Stimulated activated CD4-positive, alpha-beta T cell treated with anti-CD3 and anti-CD28 coated beads, Interleukin-12 subunit alpha, Interleukin-12 subunit beta, amount 100 ng/mL, for 4 hours (primary cell): ENCODE measurements at places on chromosomes 3 and 15.

GRCh38 chr3:54733106-54734006 is 194.5 kb downstream of the LRTM1 start:
- no peak for DNase-seq

DNA sequence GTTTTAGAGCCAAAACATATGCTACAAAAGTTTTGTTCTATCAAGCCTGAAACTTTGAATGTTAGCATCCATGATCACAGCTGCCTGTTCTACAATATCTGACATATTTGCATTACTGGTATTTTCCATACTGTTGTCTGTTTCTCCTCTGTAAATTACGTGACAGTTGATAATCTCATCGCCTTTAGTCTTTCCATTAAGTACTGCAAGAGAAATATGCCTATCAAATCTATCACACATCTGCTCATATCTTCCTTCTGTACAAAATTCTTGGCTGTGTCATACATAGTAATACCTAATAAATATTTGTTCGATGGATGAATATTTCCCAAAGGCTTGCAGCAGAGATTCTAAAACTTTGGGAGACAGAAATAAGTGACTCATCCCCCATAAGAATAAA is 717.3 kb downstream of the OTOL1 start:
- no peak for DNase-seq

DNA sequence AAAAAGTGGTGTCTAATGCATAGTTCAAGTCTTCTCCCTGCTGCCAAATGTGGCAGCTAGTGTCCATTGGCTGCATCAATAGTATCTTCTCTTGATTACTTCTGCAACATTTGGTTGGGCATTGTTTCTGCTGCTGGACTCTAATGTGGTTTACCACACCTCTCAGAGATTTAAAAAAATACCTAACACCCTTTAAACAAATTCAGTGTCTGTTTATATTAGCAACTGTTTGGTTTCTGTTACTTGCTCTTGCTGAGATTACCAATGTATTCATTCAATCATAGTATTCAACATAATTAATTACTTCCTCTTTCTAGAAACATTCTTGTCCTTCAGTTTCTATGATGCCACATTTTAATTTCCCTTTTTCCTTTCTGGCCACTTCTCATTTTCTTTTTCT is 20.3 kb upstream of the NECTIN3 start:
- no peak for DNase-seq

GRCh38 chr15:63698692-63699091 is 101.5 kb downstream of the FBXL22 start:
- DNase-seq, result no peak

DNA sequence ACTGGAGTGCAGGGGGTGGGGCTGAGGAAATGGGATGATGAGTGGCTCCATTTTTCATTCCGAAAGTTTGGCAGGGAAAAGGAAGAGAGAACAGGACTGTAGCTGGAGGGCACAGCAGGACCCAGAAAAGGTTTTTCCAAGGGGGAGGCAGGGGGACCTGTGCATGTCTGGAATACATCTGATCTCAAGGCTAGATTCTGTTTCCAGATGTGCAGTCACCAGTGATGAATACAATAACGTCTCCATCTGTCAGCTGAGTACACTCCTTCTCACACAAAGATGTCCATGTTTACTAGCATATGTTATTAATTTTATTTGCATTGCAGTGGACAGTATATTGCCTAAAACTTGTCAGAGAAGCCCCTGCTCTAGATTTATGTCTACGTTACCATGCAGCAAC is 39.9 kb upstream of the PRTG start:
- no peak for DNase-seq

DNA sequence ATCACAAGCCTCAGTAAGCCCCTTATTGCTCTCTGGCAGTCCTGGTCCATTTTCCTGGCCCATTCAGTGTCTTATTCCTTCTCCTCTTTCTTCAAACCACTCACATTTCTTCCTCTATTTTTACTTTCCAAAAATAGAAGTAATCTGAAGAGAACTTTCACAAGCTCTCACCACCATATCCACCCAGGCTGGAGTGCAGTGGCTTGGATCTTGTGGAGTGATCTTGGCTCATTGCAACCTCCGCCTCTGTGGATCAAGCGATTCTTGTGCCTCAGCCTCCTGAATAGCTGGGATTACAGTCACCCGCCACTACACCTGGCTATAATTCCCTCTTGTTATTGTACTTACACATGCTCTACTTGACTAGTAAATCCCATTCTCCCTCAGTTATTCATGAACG is 16.8 kb downstream of the ARMC8 start:
- no peak for DNase-seq

DNA sequence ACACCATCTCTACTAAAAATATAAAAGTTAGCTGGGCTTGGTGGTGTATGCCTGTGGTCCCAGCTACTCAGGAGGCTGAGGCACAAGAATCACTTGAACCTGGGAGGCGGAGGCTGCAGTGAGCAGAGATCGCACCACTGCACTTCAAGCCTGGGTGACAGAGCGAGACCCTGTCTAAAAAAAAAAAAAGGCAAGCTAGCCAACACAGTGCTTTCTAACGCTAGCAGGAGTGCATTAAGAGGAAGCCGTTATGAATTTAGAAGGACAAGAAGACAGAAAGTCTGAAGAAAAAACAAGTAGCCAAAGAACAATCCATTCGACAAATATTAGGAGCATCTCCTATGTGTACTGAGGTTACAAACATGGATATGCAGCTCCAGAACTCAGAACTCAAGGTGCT is 28.6 kb downstream of the BHLHE40 start:
- DNase-seq, result no peak

GRCh38 chr3:44682182-44682896 is 30.1 kb upstream of the ZNF502 start:
- DNase-seq, result no peak

DNA sequence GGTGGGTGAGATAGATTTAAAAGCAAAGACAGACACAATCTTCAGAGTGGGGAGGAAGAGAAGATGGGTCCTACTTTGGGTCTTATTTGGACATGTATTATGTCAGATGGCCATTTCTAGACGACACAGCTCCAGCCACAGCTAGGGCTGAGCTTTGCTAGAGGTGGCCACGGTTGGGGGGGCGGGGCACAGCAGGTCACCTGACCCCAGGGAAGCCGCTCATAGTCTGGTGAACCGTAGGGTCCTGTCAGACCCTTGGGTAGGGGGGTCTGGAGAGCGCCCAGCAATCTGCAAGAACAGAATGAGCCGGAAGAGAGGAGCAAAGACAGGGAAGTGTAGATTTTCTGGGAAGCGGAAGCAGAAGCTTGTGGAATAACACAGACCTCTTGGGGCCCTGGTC is 6.6 kb downstream of the EPB42 start:
- no peak for DNase-seq

DNA sequence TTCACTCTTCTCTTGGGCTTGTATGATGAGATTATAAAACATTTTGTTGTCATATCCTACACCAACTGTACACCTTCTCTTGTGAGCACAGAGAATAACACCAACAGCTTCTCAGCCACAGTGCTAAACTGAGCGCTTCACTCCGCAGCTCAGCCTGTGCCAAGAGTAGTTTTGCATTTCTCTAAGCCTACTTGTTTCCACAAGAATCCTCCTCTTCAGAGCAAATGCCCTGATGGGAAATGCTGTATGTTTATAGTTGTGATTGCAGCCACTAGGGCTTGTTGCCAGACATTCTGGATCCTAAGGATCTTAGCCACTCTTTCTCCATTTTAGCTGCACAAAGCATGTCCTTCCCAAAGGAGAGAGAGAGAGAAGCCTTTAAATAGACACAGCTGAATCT is 138.8 kb upstream of the PLXND1 start:
- no peak for DNase-seq

DNA sequence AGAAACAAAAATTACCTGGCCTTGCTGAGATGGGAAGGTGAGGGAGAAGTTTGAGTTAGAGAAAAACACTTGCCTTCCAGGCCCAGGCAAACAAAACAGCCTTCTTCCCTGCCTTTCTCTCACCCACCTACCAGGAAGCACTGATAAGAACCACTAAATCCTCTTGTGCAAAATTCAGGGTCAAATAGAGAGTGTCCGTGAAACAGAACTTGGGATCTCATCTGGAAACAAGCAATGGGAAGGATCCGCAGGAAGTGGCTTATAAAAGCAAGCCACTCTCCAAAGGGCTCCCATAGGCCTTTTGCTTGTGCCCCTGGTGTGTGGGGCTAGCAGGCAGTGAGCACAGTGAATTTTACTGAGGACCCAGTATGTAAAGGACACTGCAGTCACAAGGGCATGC is 11.0 kb downstream of the ADAMTS9 start:
- DNase-seq, result no peak

- no peak for DNase-seq
Measured at GRCh38 chr3:139930211-139930610, 4.8 kb upstream of the CLSTN2 start.

DNA sequence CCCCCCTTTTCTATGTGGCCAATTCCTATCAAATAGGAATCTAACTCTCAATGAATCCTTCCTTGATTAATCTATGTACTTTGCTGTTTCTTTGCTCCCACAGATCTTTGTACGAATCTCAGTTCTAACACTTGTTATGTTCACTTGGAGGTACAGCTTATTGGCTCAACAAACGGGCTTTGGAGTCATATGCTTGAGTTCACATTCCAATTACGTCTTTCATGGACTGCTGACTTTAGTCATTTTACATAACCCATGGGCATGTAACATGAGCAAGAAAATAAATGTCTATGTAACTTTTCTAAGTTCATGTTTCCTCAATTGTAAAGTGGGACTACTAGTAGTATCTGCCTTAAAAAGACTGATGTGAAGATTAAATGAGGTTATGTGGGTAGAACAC is 123.2 kb upstream of the TBC1D5 start:
- no peak for DNase-seq

DNA sequence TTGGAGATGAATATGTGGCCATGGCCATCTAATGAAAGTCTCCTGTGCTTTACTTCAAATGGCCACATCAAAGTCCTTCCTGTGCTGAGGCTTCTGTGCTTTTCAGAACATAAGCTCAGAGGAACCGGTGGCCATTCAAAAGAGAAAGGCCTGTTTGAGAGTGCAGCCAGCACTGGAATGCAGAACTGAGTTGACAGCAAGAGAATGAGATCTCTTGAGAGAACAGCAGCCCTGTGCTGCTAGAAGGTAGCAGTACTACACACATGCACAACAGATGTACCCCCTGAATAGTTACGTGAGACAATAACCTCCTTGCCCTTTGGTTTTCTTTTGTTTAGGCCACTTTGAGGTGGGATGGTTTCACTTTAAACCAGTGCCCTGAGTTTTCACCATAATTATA is 292.5 kb downstream of the PTPRG start:
- no peak for DNase-seq

DNA sequence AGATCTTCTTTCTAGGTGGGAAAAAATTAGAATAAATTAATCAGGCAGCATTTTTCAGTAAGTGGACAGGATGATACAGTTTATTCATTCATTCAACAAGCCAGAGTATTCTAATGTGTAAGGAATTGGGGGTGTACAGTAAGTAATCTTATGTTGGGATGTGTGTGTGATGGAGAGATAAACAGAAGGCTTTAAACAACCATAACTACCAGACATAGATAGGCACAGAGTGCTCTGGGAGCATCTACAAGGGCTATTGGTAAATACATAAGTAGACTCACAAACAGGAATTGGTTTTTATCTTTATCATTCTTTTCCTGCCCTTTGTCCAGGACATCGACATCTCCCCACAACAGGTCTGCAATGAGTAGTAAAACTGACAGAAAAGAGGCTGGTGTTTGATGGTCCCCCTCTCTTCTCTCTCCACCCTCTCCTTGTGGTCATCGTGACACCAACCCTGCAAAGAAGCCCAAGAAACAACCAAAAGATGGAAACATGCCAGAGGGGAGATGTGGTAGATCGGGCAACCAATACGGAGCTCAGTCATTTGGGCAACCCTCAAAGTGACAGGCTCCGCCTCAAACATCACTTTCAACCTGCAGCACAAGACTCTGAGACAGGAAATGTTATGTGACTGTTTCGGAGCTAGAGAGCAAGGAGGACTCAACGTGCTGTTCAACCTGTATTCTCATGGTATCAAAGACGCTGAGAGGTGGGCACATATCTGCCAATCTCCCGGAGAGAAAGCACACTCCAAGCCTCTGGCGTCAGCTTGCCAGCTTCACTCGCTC is 28.7 kb upstream of the B3GNT5 start:
- no peak for DNase-seq

DNA sequence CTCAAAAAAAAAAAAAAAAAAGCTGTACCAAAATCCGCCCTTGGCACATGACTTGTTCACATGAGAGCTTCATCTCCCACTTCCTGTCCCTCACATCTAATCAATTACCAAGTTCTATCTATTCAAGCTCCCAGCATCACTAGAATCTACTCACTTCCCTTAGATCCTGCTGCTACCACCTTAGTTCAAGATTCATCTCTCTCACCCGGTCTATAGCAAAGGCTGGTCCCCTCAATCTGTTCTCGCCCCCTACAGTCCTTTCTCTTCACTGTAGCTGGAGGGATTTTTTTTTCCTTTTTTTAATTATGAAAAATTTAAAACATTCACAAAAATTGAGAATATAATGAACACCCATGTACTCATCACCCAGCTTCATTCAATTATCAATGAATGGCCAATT is 16.7 kb upstream of the GPR160 start:
- DNase-seq, result no peak

DNA sequence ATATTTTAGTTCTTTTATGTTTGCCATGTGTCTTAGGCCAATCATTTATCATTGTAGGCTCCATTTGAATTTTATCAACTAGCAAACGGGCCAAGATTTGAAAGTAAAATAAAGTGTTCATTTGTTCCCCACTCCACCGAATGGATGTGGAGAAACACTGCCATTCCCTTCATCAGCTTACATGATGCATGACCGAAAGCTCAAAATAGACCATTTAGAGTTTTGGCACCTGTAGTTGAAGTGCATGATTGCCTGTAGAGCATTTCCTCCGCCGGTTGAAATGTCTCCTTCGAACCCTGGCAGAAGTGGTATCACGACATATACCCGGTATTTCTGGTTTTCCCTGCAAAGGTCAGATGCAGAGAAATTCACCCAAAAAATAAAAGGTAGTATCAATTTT is 165.6 kb downstream of the PLD1 start:
- DNase-seq, result no peak
